Placental epithelial cell (primary cell): ENCODE measurements at places on chromosomes 1 and 21. TPM values are rescaled to one million over a fixed set of nuclear protein-coding genes. Genes with fewer than 3 reads are reported as not detected.

The MTOR gene
- 30.2 and 57.4 TPM in 2 replicates for total RNA-seq

The A3GALT2 gene
- total RNA-seq = not detected in 2 replicates

The TDRD10 gene
- not detected in 2 replicates for total RNA-seq

The FAM177B gene
- total RNA-seq = not detected in 2 replicates

The F3 gene
- total RNA-seq = 107 and 306 TPM in 2 replicates

The NEK2 gene
- 3.9 and 8.2 TPM in 2 replicates for total RNA-seq

The GBP7 gene
- not detected in 2 replicates for total RNA-seq

The C1orf115 gene
- 0.76 and 9.8 TPM in 2 replicates for total RNA-seq

The S100A7 gene
- not detected in 2 replicates for total RNA-seq

The LRRC8C gene
- 0.11 and 0.39 TPM in 2 replicates for total RNA-seq

The MMP23B gene
- total RNA-seq = 59.8 and 73.0 TPM in 2 replicates

The SPATA21 gene
- total RNA-seq = not detected in 2 replicates

The SHISA4 gene
- total RNA-seq = 17.9 and 18.1 TPM in 2 replicates

The ALDH4A1 gene
- total RNA-seq = 10.5 and 11.0 TPM in 2 replicates

The NKAIN1 gene
- 0.11 and 0.79 TPM in 2 replicates for total RNA-seq

The RNF186 gene
- not detected in 2 replicates for total RNA-seq

The CASP9 gene
- 7.1 and 9.7 TPM in 2 replicates for total RNA-seq

The ZNF648 gene
- under 0.01 TPM in 1 of 2 replicates, not detected in the other for total RNA-seq

The DNASE2B gene
- total RNA-seq = not detected in 2 replicates

The FAM72D gene
- total RNA-seq = 0.79 and 0.98 TPM in 2 replicates

The SAMD13 gene
- 0.11 and 0.39 TPM in 2 replicates for total RNA-seq

The MTARC1 gene
- 0.65 and 1.2 TPM in 2 replicates for total RNA-seq

The RIPPLY3 gene
- total RNA-seq = 0.33 and 0.79 TPM in 2 replicates

The SLC2A1 gene
- 1,223 and 1,458 TPM in 2 replicates for total RNA-seq

The ATAD3B gene
- 18.5 and 24.0 TPM in 2 replicates for total RNA-seq
